ENCODE measurements at places on chromosomes 11 and 22.
A peak's percentile ranks its signal among the peaks of the same experiment; 100 is the strongest.

GRCh38 chr11:8731647-8732323 is 49.2 kb downstream of the RPL27A start:
- DNase-seq, result no peak

DNA sequence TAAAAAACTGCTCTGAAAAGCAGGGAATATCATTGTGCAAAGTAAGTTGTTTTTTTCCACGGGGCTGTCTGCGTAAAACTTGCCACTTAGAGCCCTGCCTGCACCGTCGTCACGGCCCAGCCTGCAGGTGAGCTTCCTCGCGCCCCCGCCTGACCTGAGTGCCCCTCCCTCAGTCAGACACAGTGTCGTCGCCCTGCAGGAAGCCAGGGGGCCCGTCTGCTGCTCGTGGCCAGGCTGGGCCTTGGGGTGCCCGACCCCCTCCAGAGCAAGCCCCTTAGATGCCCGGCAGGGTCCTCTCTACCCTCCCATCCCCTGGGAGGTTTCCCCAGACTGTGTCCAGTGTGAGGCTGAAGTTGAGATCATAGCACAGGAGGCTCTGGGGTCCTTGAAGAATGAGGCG is 31.6 kb downstream of the SBF1 start:
- no peak for DNase-seq

DNA sequence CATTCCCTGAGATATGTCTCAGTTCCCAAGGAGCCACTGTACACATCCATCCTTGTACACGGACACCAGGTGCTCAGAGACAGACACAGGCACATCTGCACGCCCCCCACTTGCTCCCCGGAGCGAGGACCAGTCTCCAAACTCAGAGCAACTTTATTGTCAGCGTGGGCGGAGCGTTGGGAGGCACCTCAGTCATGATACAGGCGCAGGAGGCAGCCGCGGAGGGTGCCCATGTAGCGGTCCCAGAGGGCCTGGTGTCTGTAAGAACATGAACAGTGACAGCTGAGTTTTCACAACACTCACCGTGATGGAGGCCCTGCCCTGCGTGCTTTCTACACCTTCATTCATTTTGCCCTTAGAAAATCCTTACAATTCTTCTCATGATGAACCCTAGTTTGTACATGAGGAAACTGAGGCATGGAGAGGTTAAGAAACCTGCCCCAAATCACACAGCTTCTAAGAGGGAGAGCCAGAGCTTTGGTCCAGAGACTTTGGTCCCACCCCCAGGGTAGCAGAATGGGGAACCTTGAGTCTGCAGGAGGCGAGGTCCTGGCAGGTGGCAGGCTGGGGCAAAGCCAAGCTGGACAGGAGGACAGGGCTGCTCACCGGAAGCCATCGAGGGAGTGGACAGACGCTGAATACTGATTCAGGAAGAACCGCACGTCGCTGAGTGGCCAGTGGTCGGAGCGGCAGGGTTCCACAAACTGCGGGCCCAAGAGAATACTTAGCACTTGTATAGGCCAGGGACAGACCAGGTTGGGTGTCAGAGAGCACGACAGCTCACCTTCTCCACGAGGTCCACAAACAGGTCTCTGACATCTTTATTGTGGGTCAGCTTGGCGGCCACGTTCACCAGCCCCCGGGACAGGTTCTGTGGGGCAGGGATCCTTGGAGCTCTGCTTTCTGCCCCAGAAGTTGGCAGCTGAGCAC is 4.2 kb downstream of the FIBP start:
- no peak for DNase-seq

DNA sequence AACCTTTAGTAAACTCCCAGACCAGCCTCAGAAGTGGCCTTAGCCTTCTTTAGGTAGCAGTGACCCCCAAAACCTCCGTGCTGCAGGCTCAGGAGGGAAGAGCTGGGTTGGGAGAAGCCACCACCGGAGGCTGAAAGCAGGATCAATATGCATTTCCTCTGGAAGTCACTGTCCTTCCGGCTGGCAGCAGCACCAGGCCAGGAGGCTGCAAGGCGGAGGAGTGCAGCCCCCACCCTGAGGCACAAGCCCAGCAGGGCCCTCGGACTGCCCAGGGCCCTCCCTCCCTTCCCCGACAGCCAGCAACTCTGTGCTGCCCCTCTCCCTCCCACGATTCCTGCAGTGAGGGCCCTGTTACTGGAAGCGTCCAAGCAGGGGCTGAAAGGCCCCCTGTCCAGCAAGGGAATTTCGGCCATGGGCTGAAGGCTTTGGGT is 3.2 kb upstream of the NRXN2 start:
- DNase-seq, result no peak

- DNase-seq, result no peak
These were observed 56.6 kb downstream of the FBXO7 start for GRCh38 chr22:32531228-32531627.

DNA sequence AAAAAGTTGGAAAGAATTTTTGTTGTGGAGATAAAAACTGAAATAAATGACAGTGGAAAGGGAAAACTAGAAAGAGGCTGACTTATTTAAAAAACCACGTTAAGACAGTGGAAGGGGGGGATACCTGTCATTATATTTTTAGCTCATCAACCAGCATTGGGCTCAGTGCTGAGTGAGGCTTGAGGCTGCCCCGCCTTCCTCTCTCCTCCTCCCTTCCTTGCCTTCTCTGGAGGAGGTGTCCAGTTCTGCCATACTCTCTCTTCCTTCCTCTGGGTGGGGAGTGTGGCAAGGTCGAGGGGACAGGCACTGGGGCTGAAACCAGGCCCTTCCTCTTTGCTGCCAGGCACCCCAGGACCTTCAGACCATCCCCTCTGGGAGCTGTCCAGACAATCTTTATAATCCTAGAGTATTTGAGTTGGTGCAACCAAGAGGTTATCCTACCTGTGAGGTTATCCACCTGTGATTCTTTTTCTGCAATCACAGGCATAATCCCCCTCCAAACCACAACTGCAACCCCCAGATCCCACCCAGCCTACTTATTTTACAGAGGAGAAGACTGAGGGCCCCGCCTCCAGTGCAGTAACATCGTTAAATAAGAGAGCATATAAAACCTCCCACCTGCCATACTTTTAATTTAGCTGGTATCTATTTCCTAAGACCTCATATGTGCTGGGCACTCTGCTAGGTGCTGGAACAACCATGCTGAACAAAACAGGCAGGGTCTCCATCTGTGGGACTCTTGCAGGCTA is 578.5 kb downstream of the BUD13 start:
- DNase-seq, result no peak

GRCh38 chr11:78830277-78830819 is 255.7 kb upstream of the NARS2 start:
- DNase-seq, result no peak

DNA sequence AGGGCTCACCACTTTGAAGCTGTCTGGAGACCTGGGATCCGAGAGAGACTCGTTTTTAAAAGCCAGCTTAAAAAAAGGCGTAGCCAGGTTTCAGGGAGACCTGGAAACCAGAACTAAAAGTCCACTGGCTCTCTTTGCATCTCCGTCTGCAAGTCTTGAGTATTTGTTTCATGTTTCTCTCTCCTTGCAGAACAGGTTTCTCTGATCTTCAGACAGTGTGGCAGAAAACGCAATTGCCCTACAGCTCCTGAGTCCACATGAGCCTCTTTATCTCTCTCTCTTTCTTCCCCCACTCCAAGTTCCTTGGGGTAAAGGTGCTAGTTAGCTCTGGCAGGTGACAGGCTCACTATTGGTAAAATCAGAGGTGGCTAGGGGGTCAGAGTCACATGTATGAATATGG is 67.0 kb upstream of the AMPD3 start:
- DNase-seq, result no peak

DNA sequence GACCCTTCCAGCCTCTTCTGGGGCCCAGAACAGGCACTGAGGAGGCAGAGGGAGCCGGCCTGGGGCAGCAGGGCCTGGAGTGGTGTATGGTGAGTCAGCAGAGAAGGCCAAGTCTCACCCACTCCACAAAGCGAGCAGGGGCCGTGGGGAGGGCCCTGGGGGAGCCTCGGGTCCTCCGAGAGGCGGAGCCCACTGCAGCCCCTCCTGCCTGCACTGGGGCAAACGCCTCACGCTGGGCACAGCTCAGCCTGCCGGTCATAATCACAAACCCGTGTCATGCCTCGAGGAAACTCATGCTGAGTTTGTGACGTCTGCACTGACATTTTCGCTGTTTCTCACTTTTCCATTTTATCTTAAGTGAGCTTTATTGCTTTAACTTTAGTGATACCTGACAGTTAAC is 38.4 kb downstream of the TOLLIP start:
- DNase-seq, result no peak

DNA sequence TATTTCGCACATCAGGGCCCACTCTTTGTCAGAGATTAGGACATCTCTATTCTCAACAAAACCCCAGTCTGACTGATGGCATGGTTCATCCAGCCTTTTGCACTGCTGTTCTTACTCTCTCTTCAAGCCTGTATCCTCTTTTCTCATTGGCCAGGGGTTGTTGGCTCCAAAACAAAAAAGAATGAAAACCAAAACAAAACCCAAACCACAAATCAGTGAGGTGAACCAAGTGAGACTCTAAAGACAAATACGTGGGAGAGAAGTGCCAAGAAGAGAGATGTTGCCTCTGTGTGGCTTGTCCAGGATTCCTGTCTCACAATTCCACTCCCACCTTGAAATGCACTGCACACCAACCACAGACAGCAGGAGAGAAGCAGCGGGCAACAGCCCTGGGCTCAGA is 278.9 kb upstream of the NARS2 start:
- no peak for DNase-seq

DNA sequence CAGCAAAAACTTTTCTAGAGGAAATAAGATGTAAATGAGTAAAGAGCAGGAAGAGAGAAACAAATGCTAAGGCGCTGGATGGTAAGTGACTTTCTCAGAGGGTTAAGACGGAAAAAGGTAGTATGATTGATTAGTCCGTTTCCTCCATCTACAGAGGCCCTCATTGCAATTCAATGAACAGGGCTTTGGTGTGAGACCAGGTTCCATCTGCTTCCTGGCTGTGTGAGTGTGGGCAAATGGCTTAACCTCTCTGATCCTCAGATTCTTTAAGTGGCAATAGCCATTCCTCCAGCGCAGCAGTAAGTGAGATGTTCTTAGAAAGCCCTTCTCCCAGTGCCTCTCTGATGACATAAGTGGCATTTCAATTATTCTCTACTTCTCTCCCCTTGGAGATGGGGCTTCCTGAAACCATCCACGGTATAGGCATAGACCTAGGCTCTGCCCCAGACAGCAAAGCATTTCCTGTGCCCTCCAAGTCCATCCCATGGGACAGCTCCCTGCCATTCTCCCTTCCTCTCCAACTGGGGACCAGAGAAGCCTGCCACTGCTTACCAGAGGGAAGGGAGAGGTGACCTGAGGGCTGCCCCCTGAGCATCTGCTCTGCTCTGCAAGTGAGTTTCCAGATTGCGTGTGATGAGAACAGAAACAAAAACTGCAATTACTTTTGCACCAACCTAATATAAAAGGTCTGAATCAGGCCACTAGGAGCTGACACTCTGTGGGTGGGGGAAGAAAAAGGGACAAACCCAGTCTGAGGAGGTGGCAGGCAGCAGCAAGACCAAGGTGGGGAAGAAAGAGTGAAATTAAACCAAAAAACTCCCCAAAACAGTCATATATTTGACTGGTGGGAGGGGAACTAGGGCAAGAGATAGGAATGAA is 12.7 kb upstream of the CD44 start:
- DNase-seq, result peak; percentile 82

DNA sequence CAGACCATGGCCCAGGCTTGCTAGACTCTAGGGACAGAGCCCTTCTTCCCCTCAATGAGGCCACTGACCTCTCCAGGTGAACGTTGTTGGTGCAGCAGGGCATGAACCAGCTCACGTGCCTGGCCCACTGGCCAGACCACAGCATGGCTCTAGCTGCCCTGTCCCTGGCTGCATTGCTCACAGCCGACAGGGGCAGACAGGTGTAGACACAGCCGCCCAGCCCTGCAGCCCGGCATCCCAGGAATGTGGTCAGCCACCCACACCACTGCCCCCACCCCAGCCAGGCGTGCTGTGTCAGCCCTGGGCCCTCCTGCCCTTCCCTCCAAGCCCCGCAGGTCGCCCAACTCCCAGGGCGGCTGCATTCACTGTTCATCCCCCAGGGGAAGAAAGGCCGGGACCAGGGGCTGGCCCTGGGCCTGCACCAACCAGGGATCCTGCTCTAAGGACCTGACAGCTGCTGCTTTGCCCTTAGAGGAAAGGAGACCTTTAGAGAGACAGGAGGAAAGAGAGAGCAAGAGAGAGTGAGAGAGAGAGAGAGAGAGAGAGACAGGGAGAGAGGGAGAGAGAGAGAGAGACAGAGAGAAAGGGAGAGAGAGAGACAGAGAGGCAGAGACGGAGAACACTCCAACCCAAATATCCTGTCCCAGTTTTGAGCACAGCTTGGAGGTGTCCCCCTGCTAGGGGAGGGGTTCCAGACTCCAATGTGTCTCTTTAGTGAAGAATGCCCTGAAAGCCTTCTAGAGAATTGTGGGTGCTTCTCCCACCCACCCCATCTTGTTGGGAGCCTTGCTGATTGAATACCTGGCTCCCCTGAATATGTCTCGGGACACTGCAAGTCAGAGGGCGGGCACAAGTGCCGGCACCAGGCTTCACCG is 44.2 kb upstream of the LINC01488 start:
- no peak for DNase-seq

DNA sequence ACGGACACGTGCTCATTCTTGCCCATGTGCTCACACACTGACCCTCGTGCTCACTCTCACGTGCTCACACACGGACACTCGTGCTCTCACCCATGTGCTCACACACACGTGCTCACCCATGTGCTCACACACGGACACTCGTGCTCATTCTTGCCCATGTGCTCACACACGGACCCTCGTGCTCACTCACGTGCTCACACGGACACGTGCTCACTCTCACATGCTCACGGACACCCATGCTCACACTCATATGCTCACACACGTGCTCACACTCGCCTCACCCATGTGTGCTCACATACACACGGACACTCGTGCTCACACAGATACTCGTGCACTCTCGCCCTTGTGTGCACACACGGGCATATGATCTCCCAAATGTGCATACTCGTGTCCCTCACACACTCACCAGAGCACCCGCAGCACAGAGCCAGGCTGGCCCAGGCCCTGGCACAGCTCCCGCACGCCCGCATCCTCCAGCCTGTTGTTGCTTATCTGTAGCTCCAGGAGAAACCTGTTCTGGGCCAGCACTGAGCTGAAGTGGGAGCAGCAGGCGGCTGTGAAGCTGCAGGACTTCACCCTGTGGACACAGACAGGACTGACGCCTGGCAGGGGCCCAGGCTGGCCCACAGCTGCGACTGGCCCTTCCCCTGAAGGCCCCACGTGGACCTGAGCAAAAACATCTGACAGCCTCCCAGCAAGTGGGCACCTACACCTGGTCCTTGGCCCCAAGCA is 9.3 kb downstream of the RNH1 start:
- no peak for DNase-seq
